CD4-positive, alpha-beta T cell treated with Interleukin-2 at 100 ng/mL for 4 hours (primary cell): ENCODE measurements at places on chromosomes 13 and 19.
A peak's percentile ranks its signal among the peaks of the same experiment; 100 is the strongest.

GRCh38 chr19:13841086-13841961, 35.6 kb upstream of the NANOS3 start:
- DNase-seq, result peak; percentile 67

DNA sequence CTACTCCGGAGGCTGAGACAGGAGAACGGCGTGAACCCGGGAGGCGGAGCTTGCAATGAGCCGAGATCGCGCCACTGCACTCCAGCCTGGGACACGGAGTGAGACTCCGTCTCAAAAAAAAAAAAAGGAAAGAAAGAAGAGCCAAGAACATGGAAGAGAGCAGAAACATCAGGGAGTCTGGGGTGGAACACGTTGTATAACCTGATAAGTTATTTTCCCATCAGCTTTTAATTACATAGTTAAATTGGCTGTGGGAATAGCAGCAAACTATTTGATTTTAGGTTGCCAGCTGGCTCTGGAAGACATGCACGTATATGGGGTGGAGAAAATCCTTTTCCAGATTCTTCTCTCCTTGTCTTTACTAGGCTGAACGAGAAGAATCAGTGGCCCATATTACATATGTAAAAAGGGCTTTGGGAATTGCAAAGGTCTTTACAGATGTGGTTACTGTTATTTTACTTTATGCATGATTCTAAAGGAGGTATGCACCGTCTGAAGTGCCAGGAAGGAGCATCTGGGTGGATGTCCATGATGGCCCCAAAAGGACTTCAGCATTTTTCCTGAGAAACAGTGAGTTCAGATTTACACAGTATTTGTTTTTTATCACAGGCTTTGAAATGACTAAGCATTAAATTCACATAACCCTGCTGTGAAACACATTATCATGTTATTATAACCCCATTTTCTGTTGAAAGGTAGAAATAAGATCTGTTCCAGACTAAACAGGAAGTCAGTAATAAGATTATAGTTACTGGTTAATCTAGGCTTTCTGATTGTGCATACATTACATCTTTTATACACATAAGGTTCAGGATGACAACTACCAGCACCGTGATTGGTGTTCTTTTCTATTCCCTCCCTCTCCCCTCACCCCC, 4.6 kb upstream of the NAA16 start:
- DNase-seq, result no peak

DNA sequence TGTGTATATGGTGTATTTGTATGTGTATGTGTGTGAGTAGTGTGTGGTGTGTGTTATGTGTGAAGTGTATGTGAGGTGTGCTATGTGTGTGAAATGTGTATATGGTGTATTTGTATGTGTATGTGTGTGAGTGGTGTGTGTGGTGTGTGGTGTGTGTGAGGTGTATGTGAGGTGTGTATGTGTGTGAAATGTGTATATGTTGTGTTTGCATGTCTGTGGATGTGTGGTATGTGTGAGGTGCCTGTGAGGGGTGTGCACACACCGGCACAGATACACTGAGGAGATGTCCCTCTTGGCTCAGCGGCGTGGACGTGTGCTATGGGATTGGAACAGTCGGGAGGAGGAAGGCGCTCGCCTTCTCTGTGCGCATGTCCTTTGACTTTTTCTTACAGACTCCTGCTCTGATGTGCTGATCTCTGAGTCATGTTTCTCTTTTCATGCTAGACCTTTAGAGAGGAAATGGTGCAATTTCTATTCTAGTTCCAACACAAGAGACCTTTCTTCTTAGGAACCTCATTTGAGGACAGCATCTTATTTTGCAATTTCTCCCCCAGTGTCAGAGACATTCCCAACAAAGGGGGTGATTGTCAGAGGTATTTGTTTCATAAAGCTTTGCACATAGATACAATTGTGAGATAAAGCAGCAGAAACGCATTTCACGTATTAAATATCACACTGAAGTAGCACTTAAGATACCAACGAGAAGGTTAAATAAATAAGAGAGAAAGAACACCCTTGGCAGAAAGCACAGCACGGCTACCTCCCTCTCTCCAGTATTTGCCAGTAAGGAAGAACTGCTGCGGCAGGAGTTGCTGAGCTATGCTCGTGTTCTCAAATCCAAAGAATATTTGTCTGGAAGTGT, 11.3 kb upstream of the TNFRSF19 start:
- DNase-seq, result no peak

- DNase-seq, result peak; percentile 18
Observed at GRCh38 chr19:7534531-7535046, 928 bp upstream of the PNPLA6 start.

GRCh38 chr13:109568339-109568818, 218.0 kb downstream of the IRS2 start:
- DNase-seq, result no peak

GRCh38 chr13:40233731-40234195, 432.7 kb downstream of the FOXO1 start:
- no peak for DNase-seq

DNA sequence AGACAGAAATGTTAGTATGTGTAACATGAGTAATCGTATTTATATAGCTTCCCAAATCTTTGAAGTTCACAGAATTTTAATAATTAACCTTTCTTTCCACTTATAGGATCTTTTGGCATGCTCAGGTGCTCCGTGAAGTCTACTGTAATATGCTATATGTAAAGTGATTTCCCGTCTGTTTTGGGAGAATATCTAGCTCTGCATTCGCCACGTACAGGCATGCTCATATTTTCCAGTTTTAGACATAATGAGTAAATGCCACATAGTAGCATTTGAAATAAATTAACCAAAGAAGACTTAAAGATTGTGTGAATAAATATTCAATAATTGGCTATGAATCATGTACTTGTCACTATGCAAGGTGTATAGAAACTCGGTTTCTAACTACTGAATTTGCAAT, 189.0 kb upstream of the CSNK1A1L start:
- no peak for DNase-seq

GRCh38 chr19:43789029-43789428, 8.3 kb upstream of the KCNN4 start:
- no peak for DNase-seq

DNA sequence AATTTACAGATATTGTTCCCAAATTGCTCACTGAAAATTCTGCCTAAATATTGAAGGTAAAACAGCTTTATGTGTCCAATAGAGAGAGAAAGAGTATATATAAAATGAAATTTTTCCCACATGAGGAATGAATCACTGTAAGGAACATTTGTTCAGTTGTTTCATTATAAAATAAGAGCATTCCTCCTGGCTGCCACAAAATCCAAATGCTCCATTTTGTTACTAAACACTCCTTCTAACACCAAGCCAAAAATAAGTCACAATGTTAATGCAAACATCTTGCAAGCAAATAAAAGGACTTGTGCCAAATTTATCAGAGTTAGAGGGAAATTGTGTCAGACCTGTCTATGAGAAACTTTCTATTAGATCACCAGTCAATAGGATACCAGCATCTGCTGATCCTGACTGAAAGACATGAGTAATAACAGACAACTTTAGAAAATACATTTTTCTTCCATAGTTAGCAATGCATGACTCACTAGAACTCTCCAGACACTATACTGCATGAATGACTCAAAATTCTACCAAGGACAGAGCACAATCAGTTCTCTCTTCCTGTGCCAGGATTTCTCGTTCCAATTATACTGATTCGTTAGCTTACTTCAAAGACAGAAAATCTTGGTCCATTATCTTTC, 83.5 kb upstream of the FNDC3A start:
- no peak for DNase-seq

DNA sequence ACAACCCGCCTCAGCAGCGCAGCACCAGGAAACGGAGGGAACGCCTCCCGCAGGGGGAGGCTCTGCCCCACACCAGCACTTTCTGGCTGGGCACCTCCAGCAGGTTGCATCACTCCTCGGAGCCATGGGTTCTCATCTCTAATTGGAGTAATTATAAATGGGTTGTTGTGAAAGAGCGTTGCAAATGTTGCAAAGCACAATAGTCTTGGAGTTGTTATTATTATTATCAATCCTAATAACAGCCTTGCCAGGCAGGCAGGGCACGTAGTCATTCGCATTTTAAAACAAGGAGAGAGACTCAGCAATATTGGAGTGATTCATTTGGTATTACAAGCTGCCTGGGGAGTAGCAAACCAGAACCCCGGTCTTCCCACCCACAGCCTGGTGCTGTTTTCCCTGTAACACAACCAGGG, 108.6 kb upstream of the GJB6 start:
- no peak for DNase-seq

DNA sequence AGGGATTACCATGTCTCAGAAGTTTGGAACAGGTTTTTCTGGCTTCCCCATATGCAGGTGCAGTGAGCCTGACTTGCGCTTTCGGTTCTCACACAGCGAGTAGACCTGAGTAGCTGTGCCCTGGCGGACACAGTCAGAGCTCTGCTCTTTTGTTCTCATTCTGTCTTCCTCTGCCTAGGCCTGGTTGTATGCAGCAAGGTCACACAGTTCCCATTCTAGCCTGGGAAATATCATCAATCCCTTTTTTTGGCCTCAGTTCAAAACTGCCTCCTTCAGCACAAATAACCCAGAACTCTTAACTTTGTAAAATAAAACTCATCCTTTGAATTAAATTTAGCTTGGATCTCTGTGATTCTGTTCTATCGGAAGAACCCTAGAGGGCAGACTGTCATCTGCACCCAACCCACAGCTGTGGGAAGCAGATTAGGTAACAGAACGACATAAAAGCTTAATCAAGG, 10.2 kb downstream of the OXGR1 start:
- no peak for DNase-seq

GRCh38 chr13:31504918-31505317, 234.4 kb upstream of the RXFP2 start:
- DNase-seq, result no peak

- no peak for DNase-seq
Observed at GRCh38 chr19:33329736-33330135, 27.4 kb upstream of the CEBPA start.

GRCh38 chr19:30467239-30467638, 95.1 kb downstream of the ZNF536 start:
- no peak for DNase-seq

GRCh38 chr13:34114581-34114980, 296.6 kb downstream of the RFC3 start:
- no peak for DNase-seq

DNA sequence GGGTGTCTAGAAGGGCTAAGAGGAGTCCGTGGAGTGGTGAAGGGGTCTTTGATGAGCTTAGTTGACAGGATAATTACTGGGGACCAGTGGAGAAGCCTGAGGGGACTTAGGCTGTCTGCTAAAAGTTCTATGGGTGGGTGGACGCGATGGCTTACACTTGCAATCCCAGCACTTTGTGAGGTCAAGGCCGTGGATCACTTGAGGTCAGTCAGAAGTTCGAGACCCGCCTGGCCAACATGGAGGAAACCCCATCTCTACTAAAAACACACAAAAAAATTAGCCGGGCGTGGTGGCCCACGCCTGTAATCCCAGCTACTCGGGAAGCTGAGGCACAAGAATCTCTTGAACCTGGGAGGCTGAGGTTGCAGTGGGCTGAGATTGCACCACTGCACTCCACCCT, 2.8 kb upstream of the GSK3A start:
- no peak for DNase-seq

GRCh38 chr13:24247016-24247415, 62.4 kb upstream of the C1QTNF9 start:
- DNase-seq, result no peak

DNA sequence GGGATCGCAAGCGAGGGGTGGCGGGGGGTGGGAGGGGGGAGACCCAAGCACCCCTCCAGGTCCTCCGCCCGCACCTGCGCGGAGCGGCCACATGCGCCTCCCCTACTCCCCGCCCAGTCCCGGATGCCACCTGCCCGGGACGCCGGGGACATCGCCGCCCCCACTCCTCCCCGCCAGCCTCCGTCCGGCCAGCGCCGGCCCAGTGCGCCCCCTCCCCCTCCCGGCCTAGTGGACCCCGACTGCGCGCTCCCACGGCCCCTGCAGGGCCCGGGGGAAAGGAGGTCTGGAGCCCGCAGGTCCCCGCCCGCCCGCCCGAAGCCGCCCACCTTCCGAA, 263 bp downstream of the RHPN2 start:
- no peak for DNase-seq

GRCh38 chr13:71304861-71305260, 562.1 kb downstream of the DACH1 start:
- no peak for DNase-seq

DNA sequence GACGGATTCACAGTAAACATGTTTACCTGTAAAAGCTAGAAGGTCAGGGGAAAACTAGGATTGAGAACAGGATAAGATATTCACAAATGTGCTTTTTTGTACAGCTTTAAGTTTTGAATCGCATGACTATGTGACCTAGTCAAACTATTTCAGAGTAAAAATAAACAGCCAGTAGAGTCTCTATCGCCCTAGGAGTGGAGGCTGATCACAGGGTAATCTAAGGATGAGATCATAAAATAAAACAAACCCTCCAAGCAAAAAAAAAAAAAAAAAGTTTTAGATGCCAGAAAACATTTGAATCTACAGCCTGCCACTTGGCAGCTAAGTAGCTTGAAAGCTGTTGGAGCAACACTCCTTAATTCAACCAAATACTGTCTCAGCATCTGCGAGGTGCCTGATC, 26.8 kb downstream of the ZNF350 start:
- no peak for DNase-seq

DNA sequence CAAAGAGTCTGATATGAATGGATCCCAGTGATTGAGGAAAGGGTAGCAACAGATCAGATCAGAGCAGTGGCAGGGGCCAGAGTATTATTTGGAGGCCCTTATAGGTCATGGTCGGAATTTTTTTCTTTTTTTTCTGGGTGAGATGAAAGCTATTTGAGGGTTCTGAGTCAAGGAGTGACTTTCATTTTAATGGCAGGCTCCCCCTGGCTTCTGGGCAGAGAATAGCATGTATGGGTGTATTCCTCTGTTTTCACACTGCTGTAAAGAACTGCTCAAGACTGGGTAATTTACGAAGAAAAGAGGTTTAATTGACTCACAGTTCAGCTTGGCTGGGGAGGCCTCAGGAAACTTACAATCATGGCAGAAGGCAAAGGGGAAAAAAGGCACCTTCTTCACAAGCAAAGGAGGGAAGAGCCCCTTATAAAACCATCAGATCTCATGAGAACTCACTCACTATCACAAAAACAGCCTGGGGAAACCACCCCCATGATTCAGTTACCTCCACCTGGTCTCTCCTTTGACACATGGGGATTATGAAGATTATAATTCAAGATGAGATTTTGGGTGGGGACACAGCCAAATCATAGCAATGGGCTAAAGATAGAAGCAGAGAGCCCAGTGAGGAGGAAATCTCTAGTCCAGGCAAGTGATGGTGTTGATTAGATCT, 3.0 kb upstream of the SLC6A16 start:
- DNase-seq, result peak; percentile 69
